NCI-H1436 (cell line): ENCODE measurements at places on chromosomes 7 and 10.

- DNase-seq, result no peak
Measured at GRCh38 chr7:55536619-55537457, 35.5 kb downstream of the VOPP1 start.

DNA sequence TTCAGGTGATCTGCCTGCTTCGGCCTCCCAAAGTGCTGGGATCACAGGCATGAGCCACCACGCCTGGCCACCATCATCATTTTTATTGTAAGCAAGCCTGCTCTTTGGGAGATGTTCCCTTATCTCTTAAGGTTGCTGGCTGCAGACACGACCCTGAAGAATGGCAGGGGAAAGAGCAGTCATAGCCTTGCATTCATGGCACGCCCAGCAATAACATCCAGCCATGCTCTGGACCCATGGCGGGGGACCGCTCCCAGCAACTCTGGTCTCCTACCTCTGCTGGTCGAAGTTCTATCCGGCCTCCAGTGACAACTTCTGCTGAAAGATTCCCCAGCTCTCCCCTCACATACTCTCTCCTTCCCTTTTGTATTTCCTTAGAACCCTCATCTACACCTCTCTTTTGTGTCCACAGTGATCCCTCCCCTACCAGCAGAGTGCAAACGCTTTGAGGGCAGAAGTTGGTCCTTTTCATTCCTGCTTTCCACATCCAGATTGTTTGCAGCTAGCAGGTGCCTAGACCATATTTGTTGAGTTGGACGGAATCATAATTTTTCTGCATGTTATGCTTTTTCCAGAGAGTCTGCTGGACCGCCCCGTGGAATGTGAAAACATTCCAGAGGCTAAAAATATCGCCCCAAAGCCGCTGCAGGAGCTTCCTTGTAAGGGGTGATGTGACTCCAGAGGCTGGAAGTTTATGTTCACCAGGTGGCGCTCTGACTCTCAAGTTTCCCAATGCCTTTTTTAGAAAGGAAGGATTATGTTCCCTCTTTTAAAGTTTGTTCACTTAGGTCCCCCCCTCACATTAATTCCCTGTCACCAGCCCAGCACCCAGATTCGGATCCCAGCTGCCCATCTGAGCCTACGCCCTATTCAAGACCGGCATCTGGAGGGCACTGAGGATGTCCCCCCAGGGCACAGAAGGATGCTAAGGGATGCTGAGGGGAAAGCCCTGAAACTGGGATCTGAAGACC is 4.3 kb upstream of the MARVELD1 start:
- peak; percentile 10 for DNase-seq

- DNase-seq, result no peak
Measured at GRCh38 chr10:24983130-24983529, 30.7 kb upstream of the PRTFDC1 start.

DNA sequence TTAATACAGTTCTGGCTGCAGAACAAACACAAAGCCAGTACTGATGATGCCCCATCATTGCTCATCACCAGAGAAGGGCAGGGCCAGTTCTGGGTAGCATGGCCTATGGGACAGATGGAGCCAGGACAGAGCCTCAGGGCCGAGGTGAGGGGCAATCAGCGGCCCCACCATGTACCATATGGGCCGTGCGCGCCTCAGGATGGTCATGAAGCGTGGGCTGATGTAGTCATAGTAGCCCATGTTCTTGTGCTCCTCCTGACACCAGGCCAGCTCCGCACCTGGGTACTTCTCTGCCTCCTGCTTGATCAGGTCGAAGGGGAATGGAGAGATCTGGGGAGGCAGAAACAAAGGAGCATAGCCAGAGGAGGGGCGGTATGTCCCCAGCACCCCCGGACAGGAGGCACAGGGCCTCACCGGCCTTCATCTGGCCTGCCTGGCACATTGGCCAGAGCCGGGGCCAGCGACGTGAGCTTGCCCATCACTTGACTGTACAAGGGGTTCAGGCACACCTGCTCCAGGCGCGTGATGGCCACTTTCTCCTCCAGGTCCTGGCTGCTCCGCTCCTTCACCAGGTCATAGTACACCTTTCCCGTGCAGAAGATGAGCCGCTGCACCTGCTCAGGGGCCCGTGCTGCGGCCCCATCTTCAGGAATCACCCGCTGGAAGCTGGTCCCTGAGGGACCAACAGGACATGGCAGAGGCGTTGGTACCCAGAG is 26.1 kb downstream of the OGDHL start:
- no peak for DNase-seq

DNA sequence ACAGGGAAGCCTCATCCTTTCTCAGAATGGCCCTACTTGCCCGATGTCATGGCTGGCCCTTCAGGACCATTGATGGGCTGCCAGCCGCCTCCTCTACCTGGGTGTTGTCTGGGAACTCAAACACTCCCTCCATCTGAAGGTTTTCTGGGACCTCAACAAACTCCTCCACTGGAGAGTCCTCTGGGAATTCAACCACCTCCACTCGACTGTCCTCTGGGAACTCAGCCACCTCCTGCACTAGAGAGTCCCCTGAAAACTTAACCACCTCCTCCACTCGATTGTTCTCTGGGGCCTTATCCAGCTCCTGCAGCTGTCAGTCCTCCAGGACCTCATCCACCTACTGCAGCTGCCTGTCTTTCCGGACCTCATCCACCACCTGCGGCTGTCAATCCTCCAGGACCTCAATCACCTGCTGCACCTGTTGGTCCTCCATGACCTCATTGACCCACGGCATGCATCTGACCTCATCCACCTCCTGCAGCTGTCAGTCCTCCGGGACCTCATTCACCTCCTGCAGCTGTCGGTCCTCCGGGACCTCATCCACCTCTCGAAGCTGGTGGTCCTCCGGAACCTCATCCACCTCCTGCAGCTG is 37.1 kb downstream of the MAT1A start:
- no peak for DNase-seq

DNA sequence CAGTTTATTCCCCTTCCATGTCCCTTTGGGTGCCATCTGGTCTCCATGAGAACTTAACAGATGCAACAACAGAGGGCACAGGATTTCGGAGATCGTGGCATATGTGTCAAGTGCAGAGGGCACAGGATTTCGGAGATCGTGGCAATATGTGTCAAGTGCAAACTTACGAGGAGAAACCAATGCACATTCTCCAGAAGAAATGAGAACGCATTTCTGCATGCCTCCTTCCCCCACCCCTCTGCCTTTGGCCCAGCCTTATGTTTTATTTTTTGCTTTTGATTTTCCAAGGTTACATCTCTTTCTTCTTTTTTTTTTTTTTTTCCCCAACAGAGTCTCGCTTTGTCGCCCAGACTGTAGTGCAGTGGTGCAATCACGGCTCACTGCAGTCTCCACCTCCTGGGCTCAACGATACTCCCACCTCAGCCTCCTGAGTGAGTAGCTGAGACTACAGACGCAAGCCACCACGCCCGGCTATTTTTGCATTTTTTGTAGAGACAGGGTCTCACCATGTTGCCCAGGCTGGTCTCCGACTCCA is 586 bp upstream of the ANKRD26 start:
- DNase-seq, result no peak

DNA sequence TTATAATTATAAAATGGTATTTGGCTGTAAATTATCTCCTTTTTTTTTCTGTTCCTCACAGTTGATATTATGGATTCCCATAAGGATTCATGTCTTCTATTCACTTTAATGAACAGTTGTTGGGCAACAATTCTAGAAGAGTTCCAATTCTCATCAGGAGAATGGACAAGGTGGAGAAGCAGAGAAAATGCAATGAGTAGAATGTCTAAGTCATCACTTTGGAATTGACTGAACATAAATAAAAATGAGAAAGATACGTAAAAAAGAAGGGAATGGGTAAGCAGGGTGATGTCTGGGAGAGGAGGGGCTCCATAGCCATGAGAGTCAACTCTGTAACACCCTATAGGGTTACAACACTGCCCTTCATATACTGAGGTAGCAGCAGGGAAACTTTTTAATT is 1.8 kb upstream of the CAV2 start:
- DNase-seq, result no peak

DNA sequence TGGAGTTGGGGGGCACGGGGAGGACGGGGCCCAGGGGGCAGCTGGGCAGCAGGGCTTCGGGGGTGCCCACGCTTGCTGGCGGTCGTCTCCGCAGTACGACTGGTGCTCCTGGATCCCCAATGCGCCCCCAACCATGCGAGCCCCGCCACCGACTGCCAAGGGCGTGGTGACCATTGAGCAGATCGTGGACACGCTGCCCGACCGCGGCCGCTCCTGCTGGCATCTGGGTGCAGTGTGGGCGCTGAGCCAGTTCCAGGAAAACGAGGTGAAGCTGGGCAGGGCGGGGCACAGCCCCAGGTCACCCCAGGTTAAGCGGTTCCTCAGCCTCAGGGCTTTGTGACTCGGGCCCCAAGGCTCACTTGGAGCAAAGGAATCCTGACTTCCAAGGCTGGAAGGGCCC is 70.0 kb downstream of the ALOX5 start:
- DNase-seq, result no peak

DNA sequence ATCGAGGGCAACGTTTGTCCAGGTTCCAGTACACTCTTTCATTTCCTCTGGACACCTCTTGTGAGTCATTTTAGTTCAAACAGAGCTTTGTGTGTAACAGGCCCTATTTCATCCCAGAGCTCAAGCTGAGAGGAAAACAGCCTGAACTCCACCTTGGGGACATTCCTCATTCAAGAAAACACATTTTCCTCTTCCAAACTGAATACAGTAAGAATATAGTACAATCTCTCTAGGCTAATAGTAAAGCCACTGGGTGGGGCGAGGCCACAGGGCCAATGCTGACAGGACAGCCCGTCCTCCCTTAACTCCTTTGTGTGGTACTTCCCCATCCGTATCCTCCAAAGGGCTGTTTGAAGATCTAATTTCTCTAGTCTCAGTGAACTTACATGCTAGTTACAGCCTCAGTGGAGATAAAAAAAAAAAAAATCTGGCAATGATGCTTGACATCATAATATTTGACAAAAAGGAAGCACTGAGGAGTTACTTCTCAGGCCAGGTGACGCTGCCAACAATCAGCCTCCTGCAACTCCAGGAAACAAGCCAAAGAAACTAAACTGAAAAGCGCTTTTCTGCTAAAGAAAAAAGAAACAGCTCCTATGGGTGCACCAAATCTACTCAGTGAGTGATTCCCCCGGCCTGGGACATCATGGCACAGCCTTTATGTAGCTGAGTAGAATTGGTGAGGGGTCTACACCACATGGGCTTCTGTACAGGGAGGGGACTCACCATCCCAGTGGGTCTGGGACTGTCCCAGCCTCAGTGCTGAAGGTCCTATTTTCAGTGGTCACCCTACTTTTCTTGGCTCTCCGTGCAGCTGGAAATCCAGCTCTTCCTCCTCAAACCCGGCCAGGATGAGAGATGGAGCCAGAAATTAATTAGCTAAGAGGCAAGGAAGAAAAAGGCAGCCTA is 238.2 kb upstream of the NEBL start:
- DNase-seq, result no peak

GRCh38 chr10:118259288-118259906 is 82.7 kb downstream of the FAM204A start:
- peak; percentile 47 for DNase-seq

DNA sequence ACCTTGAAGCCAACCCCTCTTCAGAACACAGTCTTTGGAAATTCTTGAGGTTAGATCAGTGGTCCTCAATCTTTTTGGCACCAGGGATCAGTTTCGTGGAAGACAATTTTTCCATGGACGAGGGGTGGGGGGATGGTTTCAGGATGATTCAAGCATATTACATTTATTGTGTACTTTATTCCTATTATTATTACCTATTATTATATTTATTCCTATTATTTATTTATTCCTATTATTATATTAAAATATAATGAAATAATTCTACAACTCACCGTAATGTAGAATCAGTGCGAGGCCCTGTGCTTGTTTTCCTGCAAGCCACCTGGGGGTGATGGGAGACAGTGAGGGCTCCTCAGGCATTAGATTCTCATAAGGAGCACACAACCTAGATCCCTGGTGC is 17.9 kb downstream of the CAMK1D start:
- no peak for DNase-seq

DNA sequence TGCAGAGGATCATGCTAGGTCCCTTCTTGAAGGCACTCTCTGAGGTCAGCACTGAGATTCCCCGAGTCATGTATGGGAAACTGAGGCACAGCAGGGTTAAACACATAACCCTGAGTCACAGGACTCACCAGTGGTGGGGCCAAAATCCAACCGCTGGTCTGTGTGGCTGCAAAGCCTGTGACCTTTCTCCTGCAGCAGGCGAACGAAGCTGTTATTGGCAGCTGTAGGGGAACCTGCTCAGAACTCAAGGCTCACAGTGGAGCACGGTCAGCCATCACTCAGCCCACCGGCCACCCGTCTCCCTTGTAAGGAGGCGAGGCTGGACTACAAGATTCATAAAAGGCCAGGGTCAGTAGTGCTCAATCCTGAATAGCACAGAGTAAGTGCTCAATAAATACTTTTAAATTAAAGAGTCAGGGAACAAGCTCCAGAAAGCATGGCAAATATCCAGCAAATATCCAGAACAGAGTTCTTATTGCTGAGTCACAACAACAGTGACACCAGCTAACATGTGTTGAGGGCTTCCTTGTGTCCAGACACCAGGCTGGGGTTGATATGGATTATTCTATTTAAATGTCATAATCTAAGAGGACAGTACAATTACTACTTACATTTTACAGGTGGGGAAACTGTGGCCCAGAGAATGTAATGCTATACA is 34.9 kb downstream of the CHST15 start:
- DNase-seq, result no peak

GRCh38 chr7:1940402-1940786 is 270.3 kb downstream of the ELFN1 start:
- DNase-seq, result no peak
